ENCODE measurements at places on chromosomes 12 and 14.
A peak's percentile ranks its signal among the peaks of the same experiment; 100 is the strongest.

GRCh38 chr12:76697849-76698248 is 66.1 kb upstream of the ZDHHC17 start:
- DNase-seq = no peak

DNA sequence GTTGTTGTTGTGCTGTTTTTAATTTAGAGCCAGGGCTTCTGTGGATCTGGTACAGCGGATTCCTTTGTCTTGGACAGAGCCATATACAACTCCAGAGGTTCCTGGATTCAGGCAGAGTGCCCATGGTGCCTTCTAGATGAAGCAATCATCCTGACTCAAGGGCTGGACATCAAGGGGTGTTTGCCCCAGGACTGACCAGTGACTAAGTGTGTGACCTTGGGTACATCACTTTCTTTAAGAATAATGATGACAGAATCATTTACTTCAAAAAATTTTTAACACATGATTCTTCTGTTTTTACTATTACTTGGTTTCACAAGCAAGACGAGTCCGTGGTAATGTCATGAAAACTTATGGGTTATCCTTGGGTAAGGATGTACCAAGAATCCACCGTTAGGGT is 397.3 kb downstream of the ZFP36L1 start:
- no peak for DNase-seq

DNA sequence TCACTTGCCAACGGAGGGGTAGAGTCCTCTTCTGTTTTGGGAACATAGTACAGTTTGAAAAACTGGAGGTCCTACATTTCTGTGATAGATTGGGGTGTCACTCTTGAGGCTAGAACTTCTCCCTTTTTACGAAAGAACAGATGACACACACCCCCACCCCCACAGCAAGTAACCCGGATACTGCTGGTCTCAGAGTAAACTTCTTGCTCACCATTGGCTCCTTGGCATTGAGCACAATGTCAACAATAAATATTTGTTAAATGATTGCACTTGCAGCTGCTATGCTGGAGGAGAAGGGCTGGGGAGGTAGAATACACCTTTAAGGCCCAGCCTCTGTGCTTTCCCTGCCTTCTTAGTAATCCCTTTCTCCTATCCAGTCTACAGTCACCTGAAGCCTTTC is 149.8 kb downstream of the TGFB3 start:
- peak; percentile 81 for DNase-seq

- DNase-seq = no peak
These were observed 245.4 kb upstream of the DIO3 start for GRCh38 chr14:101315802-101316296.

DNA sequence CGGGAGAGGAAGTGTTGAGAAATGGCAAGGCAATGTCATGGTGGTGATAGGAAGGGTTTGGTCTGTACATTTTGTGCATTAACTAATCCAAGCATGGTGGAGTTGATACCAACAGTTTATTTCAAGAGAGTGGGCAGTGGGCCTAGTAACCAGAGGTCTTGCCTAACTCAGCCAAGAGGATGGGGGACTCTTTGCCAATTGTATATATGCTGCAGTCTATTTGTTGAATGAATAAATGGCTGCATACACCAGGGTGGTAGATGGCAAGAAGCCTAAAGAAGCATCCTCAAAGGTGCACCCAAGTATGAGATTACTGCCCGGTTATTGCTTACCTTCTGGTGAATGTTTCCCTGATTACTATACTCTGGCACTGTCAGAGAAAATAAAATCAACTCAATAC is 295.9 kb downstream of the ITPR2 start:
- DNase-seq = no peak

Measured in NCI-H69 (cell line).